Suppressor macrophage treated with lipopolysaccharide for 1 hour (primary cell): ENCODE measurements at places on chromosomes 7 and 10.
A peak's percentile ranks its signal among the peaks of the same experiment; 100 is the strongest.

GRCh38 chr10:86346799-86347665 is 19.6 kb downstream of the GRID1 start:
- DNase-seq: no peak

DNA sequence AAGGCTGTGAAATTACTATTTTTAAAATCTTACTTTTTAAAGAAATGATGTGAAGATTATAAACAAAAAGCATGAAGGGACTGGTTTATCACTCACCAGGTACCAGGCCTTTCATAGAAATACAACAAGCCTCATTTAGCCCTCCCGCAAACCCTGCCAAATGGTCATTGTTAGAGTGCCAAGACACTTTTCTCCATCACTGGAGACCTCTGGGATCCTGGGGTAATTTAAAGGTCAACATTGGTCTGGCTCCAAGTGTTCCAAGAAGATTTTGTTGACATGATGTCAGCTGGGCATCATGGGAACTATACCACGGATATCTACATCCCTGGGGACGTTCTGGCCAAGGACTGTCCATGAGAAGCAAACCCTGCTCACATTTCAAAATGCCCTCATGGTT is 138.0 kb upstream of the FRMD4A start:
- DNase-seq: no peak

- no peak for DNase-seq
These were observed 308.3 kb downstream of the PARD3 start for GRCh38 chr10:34506786-34507185.

DNA sequence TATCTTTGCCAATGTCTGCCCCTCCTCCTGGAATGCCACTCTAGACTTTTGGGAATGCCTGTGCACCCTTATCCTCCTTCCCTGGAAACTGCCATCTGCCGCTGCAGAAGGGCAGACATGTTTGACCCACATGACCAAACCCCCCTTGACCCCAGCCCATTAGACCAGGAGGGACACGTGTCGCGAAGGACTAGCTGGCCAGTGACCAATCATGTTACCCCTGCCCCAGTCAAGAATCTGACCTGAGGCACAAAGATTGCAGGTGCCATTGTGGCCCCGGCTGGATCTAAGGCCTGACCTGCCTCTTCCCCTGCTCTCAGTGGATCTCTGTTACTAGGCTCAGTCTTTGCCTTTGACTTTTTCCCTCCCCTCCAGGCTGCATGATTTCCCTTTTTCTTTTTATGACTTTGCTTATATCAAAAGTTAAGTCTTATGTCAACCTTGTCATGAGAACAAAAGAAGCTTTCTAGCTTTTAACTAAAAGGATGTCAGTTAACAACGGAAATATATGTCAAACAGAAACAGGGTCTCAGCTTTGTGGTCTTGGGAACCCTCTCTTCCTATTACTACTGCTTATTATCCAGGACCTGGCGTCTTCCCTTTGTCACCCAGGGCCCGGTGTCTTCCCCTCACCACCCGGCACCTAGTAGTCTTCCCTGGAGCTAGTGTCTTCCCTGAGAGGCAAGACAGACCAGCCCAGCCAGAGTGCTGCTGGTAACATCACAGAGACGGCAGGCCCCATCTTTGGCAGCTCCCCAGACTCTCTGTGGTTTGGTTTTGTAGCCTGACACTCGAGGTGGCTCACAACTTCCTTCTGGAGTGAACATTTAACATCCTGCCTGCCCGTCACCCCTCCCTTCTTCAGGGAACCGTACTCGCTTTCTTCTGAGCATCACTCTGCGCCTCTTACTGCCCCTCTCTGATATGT is 24.4 kb upstream of the PPIF start:
- peak; percentile 71 for DNase-seq

GRCh38 chr10:46318799-46319198 is 32.0 kb downstream of the ANTXRL start:
- no peak for DNase-seq

- no peak for DNase-seq
These were observed 25.9 kb upstream of the BICC1 start for GRCh38 chr10:58486821-58487220.

- DNase-seq: no peak
These were observed 91.1 kb downstream of the AHCYL2 start for GRCh38 chr7:129315960-129316359.

- DNase-seq: no peak
These were observed 12.0 kb downstream of the SFTPD start for GRCh38 chr10:79936625-79937615.

DNA sequence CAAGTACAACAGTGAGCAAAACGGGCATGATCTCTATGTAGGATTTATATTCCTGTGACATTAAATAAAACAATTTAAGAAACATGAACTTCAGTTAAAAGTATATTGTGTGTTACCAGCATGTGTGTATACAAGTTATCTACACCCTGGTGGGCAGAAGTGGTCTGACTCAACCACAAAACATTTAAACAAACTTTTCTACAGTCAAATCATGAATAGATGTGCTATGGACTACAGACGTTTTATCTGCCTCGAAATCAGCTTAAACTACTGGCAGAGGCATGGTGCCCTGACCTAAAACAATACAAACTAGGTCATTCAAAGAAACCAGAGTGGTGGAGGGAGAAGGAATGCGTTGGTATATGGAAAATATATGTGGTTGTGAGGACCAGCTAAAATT is 3.6 kb downstream of the ARL3 start:
- DNase-seq: no peak

DNA sequence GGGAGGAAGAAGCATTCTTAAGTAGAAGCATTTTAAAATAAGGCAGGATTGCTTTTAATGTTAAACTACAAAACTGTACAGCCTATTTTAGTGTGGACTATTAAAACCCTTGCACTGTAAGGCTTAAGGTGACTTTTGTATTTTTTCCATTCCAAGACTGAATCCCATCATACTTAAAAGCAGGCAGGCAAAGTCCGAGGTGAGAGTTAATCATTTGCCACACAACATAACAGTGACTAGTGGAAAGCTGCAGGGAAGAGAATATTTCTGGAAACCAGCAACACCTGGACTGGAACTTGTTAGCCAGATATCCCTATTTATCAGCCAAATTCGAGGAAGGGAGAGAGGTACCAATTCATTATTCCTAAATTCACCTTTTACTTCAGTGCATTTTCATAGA is 3.5 kb downstream of the PRR15 start:
- DNase-seq: no peak

GRCh38 chr7:30027740-30028215 is 434 bp upstream of the PLEKHA8 start:
- no peak for DNase-seq

DNA sequence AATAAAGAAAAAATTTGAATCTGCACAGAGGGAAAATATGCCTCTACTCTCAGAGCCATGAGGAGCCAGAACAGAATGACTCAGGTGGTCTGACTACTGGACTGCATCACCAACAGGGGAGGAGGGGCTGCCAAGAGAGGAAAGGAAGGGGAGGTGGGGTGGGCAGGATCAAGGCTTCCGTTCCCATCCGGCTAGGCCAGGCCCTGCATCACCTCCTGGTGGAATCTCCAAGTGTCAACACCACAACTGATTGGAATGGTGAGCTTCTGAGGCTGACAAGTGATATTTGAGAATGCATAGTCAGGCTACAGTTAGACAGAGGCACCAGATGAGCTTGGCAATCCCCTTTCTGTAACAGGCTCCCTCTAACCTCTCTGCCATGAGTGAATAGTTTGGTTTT is 10.4 kb upstream of the GPR26 start:
- no peak for DNase-seq

DNA sequence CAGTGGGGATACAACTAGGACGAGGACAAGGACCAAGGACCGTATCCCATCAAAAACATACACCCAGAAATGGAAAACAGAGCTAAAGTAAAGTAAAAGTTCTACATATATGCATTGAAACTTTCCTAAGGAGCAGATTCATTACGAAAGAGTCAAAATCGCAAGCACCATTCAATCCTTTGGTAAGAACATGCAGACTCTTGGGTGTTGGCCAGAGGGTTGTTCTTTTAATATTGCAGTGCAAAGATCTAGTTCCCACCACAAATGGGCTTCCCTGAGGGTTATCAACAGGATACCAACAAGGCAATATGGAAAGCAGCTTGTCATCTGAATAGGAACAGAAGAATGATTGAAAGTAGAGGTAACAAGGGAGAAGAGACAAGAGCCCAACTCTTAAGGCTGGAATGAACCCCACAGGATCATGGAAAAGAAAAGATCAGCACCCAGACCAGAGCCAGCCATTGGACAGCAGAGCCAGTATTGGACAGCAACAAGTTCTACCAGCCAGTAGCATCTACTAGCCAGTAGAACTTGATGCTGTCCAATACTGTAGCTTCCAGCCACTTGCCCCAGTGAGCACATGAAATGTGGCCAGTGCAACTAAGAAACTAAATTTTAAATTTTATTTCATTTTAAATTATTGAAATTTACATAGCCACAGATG is 66.0 kb downstream of the OSBPL3 start:
- DNase-seq: no peak

DNA sequence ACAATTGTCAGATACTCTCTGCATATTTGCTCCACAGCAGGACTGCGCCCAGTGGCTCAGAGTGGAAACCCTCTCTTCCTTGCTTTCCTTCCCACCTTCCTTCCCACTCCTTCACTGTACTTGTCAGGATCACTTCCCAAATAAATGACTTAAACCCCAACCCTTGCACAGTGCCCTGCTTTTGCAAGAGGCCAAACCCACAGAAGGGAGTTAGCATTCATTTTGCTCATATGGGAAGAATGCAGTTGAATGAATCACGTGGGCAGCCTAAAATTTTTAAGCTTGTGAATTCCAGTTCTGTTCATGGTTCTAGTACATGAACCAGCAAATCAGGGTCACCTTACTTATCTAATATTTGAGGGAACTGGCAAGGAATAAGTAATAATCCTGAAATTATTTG is 47.7 kb upstream of the SFMBT2 start:
- DNase-seq: peak; percentile 54

DNA sequence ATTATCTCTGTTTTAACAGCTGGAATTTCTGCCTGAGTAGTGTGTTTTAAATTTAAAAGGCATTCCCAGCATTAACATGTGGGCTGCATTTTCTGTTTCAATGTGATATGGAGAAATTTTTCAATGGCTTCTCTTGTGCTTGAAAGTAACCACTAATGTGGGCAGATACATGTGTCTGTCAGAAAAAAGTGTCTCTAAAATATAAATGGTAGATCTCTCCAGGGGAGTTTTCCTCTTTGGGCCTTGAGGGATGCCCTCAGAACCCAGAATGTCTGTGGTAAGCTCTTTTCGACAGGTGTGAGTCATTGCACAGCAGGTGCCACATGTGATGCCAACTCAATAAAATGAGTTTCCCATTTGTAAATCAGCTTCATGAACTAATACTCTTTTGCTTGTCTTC is 221.1 kb downstream of the SEMA3E start:
- DNase-seq: no peak

- no peak for DNase-seq
These were observed 114.0 kb downstream of the GRID1 start for GRCh38 chr10:86252556-86252955.

GRCh38 chr10:13928451-13928850 is 341.7 kb downstream of the PRPF18 start:
- DNase-seq: no peak

- DNase-seq: no peak
These were observed 7.0 kb upstream of the SERPINE1 start for GRCh38 chr7:101119876-101120275.

GRCh38 chr10:122551450-122551849 is 9.1 kb upstream of the DMBT1 start:
- DNase-seq: no peak

DNA sequence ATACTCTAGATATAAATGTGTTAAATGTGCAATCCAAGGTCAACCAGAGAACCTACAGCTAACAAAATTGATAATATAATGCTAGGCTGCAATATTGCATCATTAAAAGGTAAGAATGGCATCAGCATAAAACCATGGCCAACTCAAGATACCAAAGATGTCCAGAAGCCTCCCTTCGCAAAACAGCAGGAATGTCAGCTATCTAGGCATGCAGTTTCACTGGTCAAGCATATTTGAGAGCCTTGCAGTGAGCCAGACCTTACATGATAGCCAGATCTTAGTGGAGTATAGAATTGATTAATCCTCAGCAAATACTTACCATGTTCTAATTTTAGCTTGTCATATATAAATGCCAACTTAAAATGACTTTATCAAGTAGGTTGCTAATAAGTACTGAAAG is 138.8 kb downstream of the ZEB1 start:
- DNase-seq: no peak

DNA sequence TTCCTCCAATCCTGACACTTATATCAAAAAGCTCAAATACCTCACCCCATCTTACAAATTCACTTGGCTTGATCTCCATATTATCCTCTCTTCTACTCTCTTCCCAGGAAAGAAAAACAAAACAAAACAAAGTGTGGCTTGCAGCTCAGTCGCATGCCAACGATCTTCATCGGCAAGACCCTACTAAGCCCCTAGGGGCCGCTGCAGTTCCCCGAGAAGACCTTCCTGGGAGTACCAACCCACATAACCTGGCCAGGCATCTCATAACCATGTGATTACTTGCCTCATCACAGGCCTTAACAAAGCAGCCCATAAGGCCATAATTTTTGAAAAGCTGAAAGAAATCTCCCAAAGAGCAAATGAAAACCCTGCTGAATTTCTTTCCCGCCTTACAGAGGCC is 103.7 kb downstream of the ZNF92 start:
- no peak for DNase-seq

GRCh38 chr10:93573051-93573909 is 6.8 kb downstream of the FFAR4 start:
- peak; percentile 70 for DNase-seq

GRCh38 chr7:18020138-18020715 is 7.4 kb downstream of the PRPS1L1 start:
- DNase-seq: peak; percentile 8

GRCh38 chr10:97999066-97999922 is 31.1 kb downstream of the CRTAC1 start:
- no peak for DNase-seq

DNA sequence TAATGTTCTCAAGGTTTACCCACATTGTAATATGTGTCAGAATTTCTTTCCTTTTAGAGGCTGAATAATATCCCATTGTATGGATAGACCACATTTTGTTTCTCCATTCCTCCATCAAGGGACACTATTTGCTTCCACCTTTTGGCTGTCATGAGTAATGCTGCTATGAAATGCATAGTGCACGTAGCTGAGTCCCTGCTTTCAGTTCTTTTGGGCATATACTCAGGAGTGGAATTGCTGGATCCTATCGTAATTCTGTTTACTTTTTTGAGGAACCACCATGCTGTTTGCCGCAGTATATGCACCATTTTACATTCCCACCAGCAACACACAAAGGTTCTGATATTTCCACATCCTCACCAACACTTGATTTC is 60.0 kb downstream of the PRF1 start:
- DNase-seq: no peak

- no peak for DNase-seq
These were observed 100.7 kb upstream of the AFAP1L2 start for GRCh38 chr10:114504769-114505579.

- no peak for DNase-seq
These were observed 9.3 kb upstream of the PRSS1 start for GRCh38 chr7:142739923-142740492.

GRCh38 chr7:154729056-154729455 is 273.9 kb downstream of the PAXIP1 start:
- DNase-seq: no peak

- no peak for DNase-seq
These were observed 47.2 kb downstream of the LRRC20 start for GRCh38 chr10:70335246-70335613.

GRCh38 chr10:119438717-119439116 is 103.8 kb downstream of the RGS10 start:
- DNase-seq: no peak
